ENCODE measurements at places on chromosomes 7 and 10.

- H3K4me1 ChIP-seq = no peaks in the 10 kb centered on the region
- H3K27ac ChIP-seq = no peak overlapping the region
- no peaks in the 10 kb centered on the region for H3K36me3 ChIP-seq
Observed at GRCh38 chr10:86388119-86388704, 21.6 kb upstream of the GRID1 start.

DNA sequence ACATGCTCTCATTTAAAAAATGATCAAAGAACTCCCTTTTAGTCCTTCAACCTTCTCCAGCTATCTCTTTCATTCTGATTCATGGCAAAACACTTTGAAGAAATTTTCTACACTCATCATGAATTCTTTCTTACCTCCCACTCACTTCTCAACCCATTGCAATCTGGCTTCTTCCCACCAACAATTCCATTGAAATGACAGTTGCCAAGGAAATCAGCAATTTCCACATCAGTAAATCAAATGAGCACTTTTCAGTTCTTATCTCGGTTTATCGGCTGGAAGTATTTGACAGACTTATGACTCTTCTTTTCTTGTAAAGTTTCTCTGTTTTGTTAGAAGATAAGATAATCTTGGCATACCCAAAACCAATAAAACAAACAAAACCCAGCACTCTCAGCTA lies 99.1 kb upstream of the CACNA2D1 start:
- H3K27me3 ChIP-seq = no peaks in the 10 kb centered on the region
- no peaks in the 10 kb centered on the region for H3K36me3 ChIP-seq
- DNase-seq = no peak

DNA sequence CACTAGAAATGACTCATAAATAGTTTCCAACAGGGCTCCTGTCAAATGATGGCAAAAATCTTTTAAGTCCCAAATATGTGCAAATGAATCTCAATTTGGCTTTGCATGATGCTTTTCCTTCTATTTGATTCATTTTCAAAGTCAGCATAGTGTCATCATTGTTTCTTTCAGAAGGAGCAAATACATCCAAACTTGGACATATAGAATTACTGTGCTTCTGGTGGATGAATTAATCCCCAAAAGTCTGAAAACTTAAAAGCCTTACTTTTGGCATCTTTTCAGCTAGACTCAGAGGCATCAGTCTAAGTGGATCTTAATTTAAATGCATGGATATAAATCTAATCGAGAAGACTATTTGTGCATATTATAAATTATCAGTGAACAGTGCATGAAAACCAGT lies 578.1 kb upstream of the FZD8 start:
- H3K4me3 ChIP-seq = no peak overlapping the region
- no peaks in the 10 kb centered on the region for H3K27me3 ChIP-seq
- DNase-seq = no peak

GRCh38 chr10:126104767-126105166 lies 208.4 kb downstream of the FANK1 start:
- no peaks in the 10 kb centered on the region for H3K4me1 ChIP-seq
- no peak overlapping the region for H3K4me3 ChIP-seq
- no peak overlapping the region for H3K27ac ChIP-seq

GRCh38 chr10:89888321-89889070 lies 187.1 kb downstream of the KIF20B start:
- H3K4me3 ChIP-seq = no peak overlapping the region
- no peak overlapping the region for H3K27ac ChIP-seq
- DNase-seq = no peak
- peaks cover 8% of the 10 kb centered on the region for H3K4me1 ChIP-seq
- no peaks in the 10 kb centered on the region for H3K36me3 ChIP-seq

- no peak overlapping the region for H3K4me3 ChIP-seq
- no peak for DNase-seq
- no peak overlapping the region for H3K27ac ChIP-seq
- no peaks in the 10 kb centered on the region for H3K36me3 ChIP-seq
Observed at GRCh38 chr10:120517196-120517595, 60.2 kb downstream of the PLPP4 start.
